Activated CD8-positive, alpha-beta memory T cell treated with anti-CD3 and anti-CD28 coated beads, Interleukin-2, amount 10 ng/mL, durations not matched to agents 7 days and 5 days (primary cell): ENCODE measurements at places on chromosomes 12 and 14. TPM values are rescaled to one million over a fixed set of nuclear protein-coding genes. Genes with fewer than 3 reads are reported as not detected.
A peak's percentile ranks its signal among the peaks of the same experiment; 100 is the strongest.

The SLC35E3 gene
- 10.8 TPM for total RNA-seq

The KRT7 gene
- total RNA-seq: 18.3 TPM

The RHEBL1 gene
- total RNA-seq: 15.1 TPM

The OTX2 gene
- not detected for total RNA-seq

The CIDEB gene
- 44.2 TPM for total RNA-seq

The ERH gene
- 348 TPM for total RNA-seq

- no peak overlapping the region for H3K27ac ChIP-seq
- H3K27me3 ChIP-seq: peaks cover 7% of the 10 kb centered on the region
- DNase-seq: no peak
- H3K36me3 ChIP-seq: no peaks in the 10 kb centered on the region
Observed at GRCh38 chr12:123143736-123144461, 7.0 kb downstream of the PITPNM2 start.

GRCh38 chr12:4859478-4860210 lies 50.1 kb upstream of the KCNA1 start:
- H3K27me3 ChIP-seq: peaks cover 52% of the 10 kb centered on the region
- DNase-seq: no peak
- peaks cover 17% of the 10 kb centered on the region for H3K4me1 ChIP-seq
- H3K36me3 ChIP-seq: no peaks in the 10 kb centered on the region
- H3K4me3 ChIP-seq: no peak overlapping the region

GRCh38 chr12:108609537-108610335 lies 11.9 kb upstream of the TMEM119 start:
- H3K4me1 ChIP-seq: peaks cover 11% of the 10 kb centered on the region
- no peak for DNase-seq
- H3K4me3 ChIP-seq: no peak overlapping the region
- H3K27ac ChIP-seq: no peak overlapping the region

DNA sequence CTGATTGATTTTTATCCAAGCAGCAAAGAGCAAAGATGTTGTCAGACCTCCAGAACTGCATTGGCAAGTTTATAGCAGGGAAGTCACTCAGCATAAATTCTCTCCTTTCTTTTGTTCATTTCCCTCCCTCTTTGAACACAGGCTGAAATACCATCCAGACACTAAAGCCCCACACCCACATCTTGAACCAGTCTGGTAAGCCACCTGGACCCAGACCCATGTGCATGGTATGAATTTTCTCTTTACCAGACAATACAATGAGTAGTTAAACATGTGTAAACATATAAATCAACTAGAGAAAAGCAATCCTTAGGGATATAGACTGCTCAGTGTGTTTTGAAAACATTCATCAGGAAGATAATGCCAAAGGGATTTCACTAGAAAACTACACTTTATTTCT lies 488.3 kb upstream of the FLRT2 start:
- H3K36me3 ChIP-seq: no peaks in the 10 kb centered on the region
- H3K27ac ChIP-seq: no peak overlapping the region
- H3K27me3 ChIP-seq: no peaks in the 10 kb centered on the region
- no peak for DNase-seq

DNA sequence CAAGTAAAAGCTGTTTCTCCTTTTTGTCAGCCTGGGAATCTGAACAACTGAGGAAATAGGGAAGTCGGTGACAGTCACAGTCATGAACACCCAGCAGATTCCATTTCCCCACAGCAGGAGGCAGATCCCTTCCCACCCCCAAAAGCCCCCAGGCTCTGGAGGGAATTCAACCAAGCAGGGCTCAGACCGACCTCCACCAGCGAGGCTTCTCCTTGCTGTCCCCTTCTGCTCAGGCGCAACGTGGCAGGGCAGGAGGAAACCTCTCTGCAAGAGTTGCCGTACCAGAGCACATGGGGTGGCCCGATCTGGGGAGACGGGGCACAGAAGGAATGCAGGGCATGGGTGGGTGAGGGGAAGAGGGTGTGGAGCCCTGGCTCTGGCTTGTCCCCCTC lies 319 bp downstream of the GALNT6 start:
- peaks cover 5% of the 10 kb centered on the region for H3K36me3 ChIP-seq
- peak overlapping the region; percentile 90 for H3K4me3 ChIP-seq
- no peaks in the 10 kb centered on the region for H3K27me3 ChIP-seq

DNA sequence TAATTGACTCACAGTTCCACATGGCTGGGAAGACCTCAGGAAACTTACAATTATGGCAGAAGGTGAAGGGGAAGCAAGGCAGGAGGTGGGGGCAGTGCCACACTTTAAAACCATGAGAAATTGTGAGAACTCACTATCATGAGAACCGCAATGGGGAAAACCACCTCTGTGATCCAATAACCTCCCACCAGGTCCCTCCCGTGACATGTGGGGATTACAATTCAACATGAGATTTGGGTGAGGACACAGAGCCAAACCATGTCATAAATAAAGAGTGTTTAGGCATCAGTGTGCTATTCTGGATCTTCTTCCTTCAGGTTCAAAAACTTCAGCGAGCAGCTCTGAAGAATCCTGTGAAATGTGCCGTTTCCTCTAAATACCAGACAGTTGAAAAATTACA lies 9.7 kb downstream of the DDX47 start:
- no peak for DNase-seq
- H3K27me3 ChIP-seq: no peaks in the 10 kb centered on the region
- no peak overlapping the region for H3K4me3 ChIP-seq
- peaks cover 63% of the 10 kb centered on the region for H3K36me3 ChIP-seq
- peaks cover 22% of the 10 kb centered on the region for H3K4me1 ChIP-seq

- H3K27ac ChIP-seq: no peak overlapping the region
- no peak overlapping the region for H3K4me3 ChIP-seq
- no peak for DNase-seq
- H3K36me3 ChIP-seq: no peaks in the 10 kb centered on the region
Observed at GRCh38 chr12:128930606-128931005, 77.3 kb downstream of the GLT1D1 start.

DNA sequence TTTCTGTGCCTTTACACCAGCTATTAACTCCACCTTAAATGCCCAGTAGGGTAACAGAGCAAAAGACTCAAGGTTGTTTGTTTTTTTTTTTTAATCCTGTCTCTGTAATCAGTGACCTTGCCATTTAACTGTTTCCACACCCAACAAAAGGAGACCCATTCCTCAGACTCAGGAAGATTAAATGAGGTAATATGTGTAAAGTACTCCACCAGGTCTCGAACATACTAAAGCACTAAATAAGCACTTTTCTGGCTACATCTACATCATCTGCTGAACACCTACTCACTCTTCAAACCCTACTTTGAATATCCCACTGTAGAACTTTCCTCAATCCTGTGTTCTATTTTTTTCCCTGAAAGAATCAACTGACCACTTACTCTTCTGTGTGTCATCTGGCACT lies 4.1 kb downstream of the SLC2A13 start:
- no peak overlapping the region for H3K27ac ChIP-seq
- DNase-seq: no peak
- no peak overlapping the region for H3K4me3 ChIP-seq
- H3K4me1 ChIP-seq: peaks cover 25% of the 10 kb centered on the region
- peaks cover 4% of the 10 kb centered on the region for H3K27me3 ChIP-seq

- no peaks in the 10 kb centered on the region for H3K4me1 ChIP-seq
- no peak overlapping the region for H3K4me3 ChIP-seq
- no peak overlapping the region for H3K27ac ChIP-seq
- no peak for DNase-seq
- H3K27me3 ChIP-seq: no peaks in the 10 kb centered on the region
Observed at GRCh38 chr12:59027199-59027598, 106.9 kb upstream of the LRIG3 start.

DNA sequence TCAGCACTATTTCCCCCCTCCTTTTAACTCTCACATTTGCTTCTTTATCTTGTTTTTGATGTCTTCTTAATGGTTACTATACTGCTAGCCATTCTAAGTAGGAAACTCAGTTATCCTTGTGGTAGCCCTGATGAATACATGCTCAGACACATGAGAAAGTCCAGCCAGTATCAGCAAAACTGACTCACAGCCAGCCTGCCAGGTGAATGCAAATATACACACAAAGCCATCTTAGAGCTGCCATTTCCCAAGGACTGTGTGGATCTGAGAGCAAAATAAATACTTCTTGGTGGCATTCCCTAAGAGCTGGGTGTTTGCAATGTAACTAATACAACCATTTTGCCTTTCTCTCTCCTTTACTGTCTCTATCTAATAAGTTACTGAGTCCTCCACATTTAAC lies 455.2 kb downstream of the CCER1 start:
- DNase-seq: no peak
- no peaks in the 10 kb centered on the region for H3K4me1 ChIP-seq
- H3K27me3 ChIP-seq: no peaks in the 10 kb centered on the region
- H3K36me3 ChIP-seq: no peaks in the 10 kb centered on the region

GRCh38 chr14:93720981-93721483 lies 67.3 kb downstream of the PRIMA1 start:
- no peaks in the 10 kb centered on the region for H3K27me3 ChIP-seq
- H3K27ac ChIP-seq: no peak overlapping the region
- no peak for DNase-seq
- no peaks in the 10 kb centered on the region for H3K36me3 ChIP-seq
- no peak overlapping the region for H3K4me3 ChIP-seq
- H3K4me1 ChIP-seq: no peaks in the 10 kb centered on the region

GRCh38 chr14:33120966-33121365 lies 182.3 kb downstream of the NPAS3 start:
- no peak overlapping the region for H3K4me3 ChIP-seq
- no peaks in the 10 kb centered on the region for H3K27me3 ChIP-seq
- H3K27ac ChIP-seq: no peak overlapping the region
- no peaks in the 10 kb centered on the region for H3K36me3 ChIP-seq
- H3K4me1 ChIP-seq: no peaks in the 10 kb centered on the region

DNA sequence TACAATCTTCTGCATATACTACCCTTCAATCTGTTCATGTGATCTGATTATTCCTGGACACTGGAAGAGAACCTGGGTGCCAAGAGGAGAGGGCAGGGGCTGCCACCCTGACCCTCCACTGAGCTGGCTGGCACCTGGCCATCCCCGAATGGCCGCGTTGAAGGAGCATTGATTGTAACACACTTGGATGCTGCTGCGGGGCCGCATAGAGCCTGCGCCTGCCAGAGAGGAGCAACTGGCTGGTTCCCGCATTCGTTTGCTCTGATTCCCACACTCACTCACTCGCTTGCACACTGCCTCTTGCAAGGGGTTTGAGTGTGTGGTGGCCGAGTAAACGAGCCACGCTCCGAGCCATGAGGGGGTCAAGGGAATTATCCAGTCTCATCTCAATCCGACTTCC lies 32.4 kb downstream of the PSEN1 start:
- peaks cover 3% of the 10 kb centered on the region for H3K4me1 ChIP-seq
- no peak overlapping the region for H3K4me3 ChIP-seq
- peaks cover 23% of the 10 kb centered on the region for H3K36me3 ChIP-seq
- no peak for DNase-seq
- no peaks in the 10 kb centered on the region for H3K27me3 ChIP-seq

GRCh38 chr12:106416273-106416672 lies 58.7 kb downstream of the POLR3B start:
- no peak for DNase-seq
- H3K4me3 ChIP-seq: no peak overlapping the region
- H3K36me3 ChIP-seq: peaks cover 12% of the 10 kb centered on the region

DNA sequence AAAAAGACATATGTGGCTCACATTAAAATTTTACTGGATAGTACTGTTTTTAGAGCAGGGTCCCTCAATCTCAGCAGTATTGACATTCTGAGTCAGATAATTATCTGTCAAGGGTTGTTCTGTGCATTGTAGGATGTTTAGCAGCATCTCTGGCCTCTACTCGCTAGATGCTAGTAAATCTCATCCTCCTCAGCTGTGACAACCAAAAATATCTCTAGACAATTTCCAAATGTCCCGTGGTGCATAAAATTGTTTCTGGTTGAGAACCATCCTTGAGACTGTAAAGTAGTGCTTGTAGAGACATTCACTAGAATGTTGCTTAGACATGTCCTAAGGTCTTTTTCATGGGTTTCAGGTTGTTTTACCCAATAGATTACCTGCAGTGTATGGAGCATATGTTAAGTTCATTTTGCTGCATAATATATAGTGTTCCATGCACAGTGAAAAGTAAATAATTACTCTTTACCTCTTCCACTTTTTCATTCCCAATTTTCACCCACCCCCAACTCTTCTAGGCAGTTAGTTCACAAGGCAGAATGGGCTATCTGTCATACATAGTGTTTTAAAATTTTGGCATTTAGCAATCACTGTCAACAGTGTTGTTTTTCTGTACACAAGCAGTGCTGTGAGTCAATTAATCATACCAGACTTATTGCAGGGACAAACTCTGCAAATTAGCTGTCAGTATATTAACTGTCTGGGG lies 200.2 kb upstream of the SLC38A2 start:
- H3K27ac ChIP-seq: no peak overlapping the region
- no peaks in the 10 kb centered on the region for H3K4me1 ChIP-seq
- no peak for DNase-seq
- no peak overlapping the region for H3K4me3 ChIP-seq

DNA sequence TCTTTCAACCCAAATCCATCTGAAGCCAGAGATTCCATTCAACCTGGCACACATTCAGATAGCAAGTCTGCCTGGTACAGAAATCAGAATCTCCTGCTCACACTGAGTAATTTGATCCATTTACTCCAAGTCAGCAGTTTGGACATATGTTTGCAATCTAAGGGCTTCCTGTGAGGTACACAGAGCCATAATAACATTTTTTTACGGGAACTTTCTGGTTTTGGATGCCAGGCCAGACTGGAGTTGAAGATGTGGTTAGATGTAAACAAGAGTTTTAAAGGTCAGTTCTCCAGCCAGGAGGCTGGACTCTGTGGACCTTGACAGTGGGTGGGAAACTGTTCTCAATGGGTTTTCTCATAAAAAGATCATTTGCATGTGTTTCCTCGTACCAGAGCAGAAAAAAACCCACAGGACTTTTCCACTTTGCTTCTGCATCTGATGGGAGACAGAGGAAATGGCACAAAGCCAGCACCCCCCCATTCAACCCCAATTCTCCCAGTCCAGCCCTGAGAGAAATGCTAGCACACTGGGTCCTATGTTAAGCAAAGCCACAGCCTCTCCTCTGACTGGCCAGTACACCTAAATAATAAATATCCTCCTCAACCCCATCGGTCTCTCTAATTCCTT lies 17.7 kb upstream of the TSPAN11 start:
- DNase-seq: no peak
- H3K27ac ChIP-seq: no peak overlapping the region
- no peaks in the 10 kb centered on the region for H3K4me1 ChIP-seq
- no peaks in the 10 kb centered on the region for H3K36me3 ChIP-seq
- no peak overlapping the region for H3K4me3 ChIP-seq

- H3K4me1 ChIP-seq: no peaks in the 10 kb centered on the region
- no peak overlapping the region for H3K27ac ChIP-seq
- H3K36me3 ChIP-seq: no peaks in the 10 kb centered on the region
- H3K4me3 ChIP-seq: no peak overlapping the region
Observed at GRCh38 chr12:53145383-53146260, 34.9 kb upstream of the ZNF740 start.

DNA sequence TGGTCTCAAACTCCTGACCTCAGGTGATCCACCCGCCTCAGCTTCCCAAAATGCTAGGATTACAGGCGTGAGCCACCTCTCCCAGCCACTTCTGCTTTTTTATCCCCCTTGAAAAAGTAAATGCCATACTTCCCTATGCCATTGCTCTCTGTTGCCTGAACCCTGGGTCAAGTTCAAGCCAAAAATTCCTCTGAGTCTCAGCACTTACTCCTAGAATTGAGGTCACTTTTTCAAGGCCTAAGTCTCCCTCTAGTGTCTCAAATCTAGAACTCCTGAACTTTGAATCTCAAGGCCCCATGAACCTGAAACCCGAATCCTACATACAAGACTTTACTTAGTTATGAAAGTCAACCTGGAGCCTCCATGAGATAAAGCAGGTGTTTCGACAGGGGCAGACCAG lies 1.4 kb upstream of the APOBEC1 start:
- H3K36me3 ChIP-seq: no peaks in the 10 kb centered on the region
- no peaks in the 10 kb centered on the region for H3K4me1 ChIP-seq
- no peak overlapping the region for H3K27ac ChIP-seq
- H3K4me3 ChIP-seq: no peak overlapping the region
- no peak for DNase-seq
